Spinal cord (tissue), 10 donors: ENCODE measurements at places on chromosomes 12 and 14. TPM values are rescaled to one million over a fixed set of nuclear protein-coding genes. Genes with fewer than 3 reads are reported as not detected.

TEX22 gene
- polyA plus RNA-seq, result 4.8 TPM

SERPINA9 gene
- not detected for polyA plus RNA-seq

TAS2R42 gene
- 0.23 TPM for polyA plus RNA-seq

PRPH gene
- polyA plus RNA-seq, result 289 TPM

AQP6 gene
- 9.2 TPM for polyA plus RNA-seq

KRT72 gene
- polyA plus RNA-seq, result 0.51 TPM

CPNE6 gene
- polyA plus RNA-seq, result 14.1 TPM

STX2 gene
- 35.5 TPM for polyA plus RNA-seq

- DNase-seq, result no peak
These were observed 22.6 kb downstream of the CHGA start for GRCh38 chr14:92945544-92945943.

DNA sequence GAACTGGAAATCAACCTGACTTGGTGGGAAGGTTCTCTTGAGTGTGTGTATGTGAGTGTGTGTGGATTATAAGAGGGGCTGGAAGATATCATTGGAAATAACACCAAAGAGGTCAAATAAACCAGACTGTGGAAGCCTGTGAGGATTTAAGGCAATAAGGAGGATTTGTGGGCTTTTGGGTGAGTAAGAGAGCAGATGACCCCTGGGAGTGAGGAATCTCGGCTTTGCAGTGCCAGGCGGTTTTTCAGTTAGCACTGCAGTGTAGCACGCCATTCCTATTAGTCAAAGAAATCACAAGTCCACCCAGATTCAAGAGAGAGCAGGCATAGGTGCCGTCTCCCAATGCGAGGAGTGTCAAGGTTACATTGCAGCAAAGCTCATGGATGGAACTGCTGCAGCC lies 63.3 kb downstream of the CALM1 start:
- DNase-seq, result no peak

GRCh38 chr14:88032373-88032772 lies 27.4 kb downstream of the GPR65 start:
- no peak for DNase-seq

GRCh38 chr14:94028450-94028826 lies 2.3 kb downstream of the OTUB2 start:
- DNase-seq, result no peak

GRCh38 chr14:100323121-100323941 lies at the start of gene SLC25A47:
SLC25A47 (plus strand) TSS chr14:100323339; CDS start chr14:100323415, 76 bp downstream.
- no peak for DNase-seq

GRCh38 chr14:100268591-100269207 lies 29.8 kb downstream of the YY1 start:
- no peak for DNase-seq

DNA sequence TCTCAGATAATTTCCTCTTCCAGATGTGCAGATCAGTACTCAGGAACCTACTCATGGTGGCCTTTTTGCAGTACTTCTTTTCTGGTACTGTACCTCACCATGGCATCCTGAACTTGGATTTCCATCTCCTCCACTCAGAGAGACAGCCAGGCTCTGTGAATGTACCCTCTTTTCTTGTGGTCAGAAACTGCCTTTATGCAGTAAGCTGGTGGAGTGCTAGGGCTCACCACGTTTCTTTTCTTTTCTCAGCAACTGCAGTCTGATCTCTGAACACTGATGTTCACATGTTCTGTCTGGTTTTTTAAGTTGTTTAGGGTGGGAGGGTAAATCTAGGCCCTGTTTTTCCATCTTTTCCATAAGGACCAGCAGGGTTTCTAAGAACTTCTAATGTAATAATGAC lies 99.8 kb upstream of the NRXN3 start:
- DNase-seq, result no peak

GRCh38 chr12:57726884-57727757 lies 11.4 kb downstream of the AGAP2 start:
- DNase-seq, result no peak

- DNase-seq, result no peak
These were observed 78.7 kb downstream of the HELB start for GRCh38 chr12:66380769-66381535.

GRCh38 chr14:77302926-77303325 lies 17.8 kb downstream of the POMT2 start:
- DNase-seq, result no peak

- DNase-seq, result peak; percentile 26
These were observed 15.3 kb downstream of the TAOK3 start for GRCh38 chr12:118357257-118358007.
